Breast epithelium (tissue), 4 donors: ENCODE measurements at places on chromosomes 2 and 18.

DNA sequence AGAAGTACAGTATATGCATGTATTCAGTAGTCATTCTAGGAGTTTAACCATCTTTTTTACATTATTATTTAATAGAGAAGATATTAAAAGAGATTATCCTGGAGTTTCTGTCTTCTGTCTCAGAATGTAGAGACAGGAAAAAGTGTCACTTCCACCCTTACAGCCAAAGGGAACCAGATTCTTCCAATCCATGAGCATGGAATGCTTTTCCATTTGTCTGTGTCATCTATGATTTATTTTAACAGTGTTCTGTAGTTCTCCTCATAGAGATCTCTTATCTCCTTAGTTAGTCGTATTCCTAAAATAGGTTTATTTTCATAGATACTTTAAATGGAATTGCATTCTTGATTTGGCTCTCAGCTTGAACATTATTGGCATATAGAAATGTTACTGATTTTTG is 959.5 kb upstream of the PIK3C3 start:
- no peak for DNase-seq

DNA sequence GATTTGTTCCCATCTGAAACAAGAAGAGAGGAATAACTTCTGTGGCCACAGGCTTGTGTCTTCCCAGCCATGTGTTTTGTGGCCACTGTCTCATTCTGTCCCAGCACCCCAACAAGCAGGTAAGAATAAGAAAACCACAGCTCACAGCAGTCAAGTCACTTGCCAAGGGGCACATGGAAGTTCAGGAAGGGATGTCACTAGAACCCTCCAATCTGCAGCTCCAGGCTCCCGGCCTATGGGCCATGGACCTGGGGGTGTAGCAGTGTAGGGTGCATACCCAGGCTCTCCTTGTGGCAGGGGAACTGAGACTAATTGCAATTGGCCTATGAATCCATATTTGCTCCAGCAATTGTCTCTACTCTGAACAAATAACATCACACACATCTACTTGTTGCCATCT is 112.5 kb downstream of the TFCP2L1 start:
- no peak for DNase-seq

DNA sequence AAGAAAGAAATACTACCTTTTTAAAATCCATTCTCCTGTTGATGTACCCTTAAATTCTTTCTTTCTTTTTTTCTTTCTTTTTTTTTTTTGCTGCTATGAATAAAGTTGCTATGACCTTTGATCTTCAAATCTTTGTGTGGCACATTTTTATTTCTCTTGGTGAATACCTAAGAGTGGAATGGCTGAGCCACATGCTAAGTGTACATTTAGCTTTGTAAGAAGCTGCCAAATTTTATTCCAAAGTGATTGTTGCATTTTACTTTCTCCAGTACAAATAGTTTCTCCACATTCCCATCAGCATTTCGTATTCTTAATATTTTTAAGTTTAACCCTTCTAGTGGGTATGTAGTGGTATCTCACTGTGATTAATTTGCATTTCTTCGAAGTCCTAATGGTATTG is 88.8 kb upstream of the RAB27B start:
- no peak for DNase-seq

- no peak for DNase-seq
Observed at GRCh38 chr2:224284134-224284946, 117.6 kb downstream of the FAM124B start.
